ENCODE measurements at places on chromosomes 13 and 19. TPM values are rescaled to one million over a fixed set of nuclear protein-coding genes. Genes with fewer than 3 reads are reported as not detected.
A peak's percentile ranks its signal among the peaks of the same experiment; 100 is the strongest.

The SIGLEC12 gene
- total RNA-seq, result not detected

- no peaks in the 10 kb centered on the region for H3K27me3 ChIP-seq
- H3K4me1 ChIP-seq, result peaks cover 20% of the 10 kb centered on the region
- no peak overlapping the region for H3K4me3 ChIP-seq
These were observed 2.5 kb downstream of the NUDT15 start for GRCh38 chr13:48040049-48040448.

DNA sequence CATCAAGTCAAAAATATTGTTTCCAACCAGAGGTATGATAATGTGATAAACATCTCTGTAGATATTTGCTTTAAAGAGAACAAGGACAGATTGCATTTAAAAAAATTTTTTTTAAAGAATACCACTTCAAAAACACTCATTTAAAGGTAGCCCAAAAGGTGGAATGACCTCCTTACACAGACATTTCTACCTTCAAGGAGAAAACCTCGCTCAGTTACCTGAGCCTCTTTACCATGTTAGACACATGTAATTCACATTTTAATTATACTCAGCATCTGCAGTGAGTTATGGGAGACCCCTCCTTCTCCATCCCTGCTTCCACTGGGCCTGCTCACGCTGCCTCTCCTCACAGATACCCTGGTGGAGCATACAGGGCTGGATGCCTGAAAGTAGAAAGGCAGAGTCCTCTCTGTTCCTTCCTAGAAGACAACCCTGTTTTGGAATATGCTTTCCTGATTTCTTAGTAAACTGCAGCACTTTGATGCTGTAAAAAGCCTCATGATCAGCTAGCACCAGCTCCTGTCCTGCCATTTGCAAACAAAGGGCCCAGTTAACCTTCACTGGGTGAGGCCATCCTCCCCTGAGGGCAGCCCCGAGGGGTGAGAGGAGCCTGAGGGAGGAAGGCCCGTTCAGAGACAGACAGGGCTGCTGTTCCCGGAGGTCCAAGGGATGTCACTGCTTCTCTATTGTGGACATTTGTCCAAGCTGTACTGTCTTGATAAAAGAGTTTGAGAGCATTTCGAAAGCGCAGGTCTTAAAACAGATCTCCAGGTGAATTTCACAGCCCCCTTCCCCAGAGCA is 117.8 kb downstream of the IRS2 start:
- no peak for DNase-seq
- no peaks in the 10 kb centered on the region for H3K27me3 ChIP-seq
- no peak overlapping the region for H3K27ac ChIP-seq
- no peaks in the 10 kb centered on the region for H3K36me3 ChIP-seq
- H3K4me1 ChIP-seq, result peaks cover 6% of the 10 kb centered on the region
- H3K4me3 ChIP-seq, result no peak overlapping the region

DNA sequence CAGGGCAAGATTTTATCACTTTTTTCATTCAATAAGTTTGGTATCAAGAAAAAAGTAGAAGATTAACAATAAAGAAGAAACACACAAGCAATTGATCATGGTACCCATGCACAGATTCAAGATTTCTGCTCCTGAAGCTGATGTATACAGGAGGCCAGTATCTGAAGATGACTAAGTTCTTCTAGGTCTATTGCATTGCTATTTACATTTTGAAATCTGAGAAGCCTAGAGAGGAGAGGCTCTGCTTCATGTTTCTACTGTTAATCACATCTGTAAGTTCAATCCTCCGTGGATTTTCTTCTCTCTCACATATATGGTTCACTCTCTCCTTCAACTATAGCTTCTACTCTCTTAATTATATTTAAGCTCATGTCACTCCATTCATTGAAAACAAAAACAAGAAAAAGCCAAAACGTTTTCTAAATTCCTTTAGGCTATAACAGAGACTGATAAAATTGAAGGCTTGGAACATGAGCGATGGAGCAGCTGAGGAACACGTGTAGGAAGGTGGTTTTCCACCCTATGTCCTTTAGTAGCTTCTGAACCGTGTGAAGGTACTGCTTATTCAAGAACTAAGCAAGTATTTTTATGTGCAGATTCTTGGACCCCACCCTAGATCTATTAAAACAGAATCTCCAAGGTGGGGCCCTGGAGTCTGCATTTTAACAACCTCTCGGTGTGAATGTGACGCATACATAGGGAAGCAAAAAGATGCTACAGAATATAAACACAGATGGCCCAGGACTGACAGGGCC is 198.2 kb downstream of the EFNB2 start:
- no peak overlapping the region for H3K4me3 ChIP-seq
- H3K27ac ChIP-seq, result no peak overlapping the region
- H3K27me3 ChIP-seq, result no peaks in the 10 kb centered on the region
- H3K36me3 ChIP-seq, result no peaks in the 10 kb centered on the region
- no peaks in the 10 kb centered on the region for H3K4me1 ChIP-seq

DNA sequence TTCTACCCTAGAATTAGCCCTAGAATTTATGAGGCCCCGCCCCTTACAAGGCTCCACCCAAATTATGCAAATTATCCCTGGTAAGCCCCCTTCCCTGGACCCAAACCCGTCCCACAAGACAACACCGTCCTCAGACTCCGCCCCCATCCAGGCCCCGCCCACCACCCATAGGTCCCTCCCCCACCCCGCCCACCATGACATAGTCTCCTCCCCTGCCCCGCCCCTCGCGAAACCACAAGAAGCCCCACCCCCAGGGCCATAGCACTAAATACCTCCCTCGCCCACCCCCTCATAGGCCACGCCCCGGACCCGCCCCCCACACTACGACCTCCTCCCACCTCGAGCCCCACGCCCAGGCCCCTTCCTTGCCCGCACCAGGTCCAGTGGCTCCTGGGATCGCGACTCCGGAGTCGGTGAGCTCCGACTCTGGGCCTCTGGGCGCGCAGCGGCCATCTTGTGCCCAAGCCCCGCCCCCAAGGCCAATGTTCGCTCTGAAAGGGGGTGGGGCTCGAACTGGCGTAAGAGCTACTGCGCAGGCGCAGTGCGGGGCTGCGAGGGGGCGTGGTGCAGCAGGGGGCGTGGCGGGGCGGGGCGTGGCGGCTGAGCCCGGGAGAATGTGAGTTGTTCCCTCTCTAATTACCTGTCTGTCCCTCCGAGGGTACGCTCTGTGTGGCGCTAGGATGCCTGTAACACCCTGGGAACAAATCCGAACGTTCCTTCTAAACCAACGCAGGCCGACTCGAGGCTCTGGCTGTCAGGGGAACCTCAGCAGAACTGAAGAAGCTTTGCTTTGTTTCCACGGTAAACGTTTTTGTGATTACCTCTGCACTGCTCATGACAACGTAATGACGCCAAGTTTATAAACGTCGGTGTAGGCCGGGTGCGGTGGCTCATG is at the start of gene ZNF784:
ZNF784 (minus strand) TSS at position 458 of the 895 bp plus-strand sequence; CDS start at position 453, 5 bp downstream.
- no peaks in the 10 kb centered on the region for H3K4me1 ChIP-seq
- peak within 1 kb of the TSS; percentile 73 for H3K4me3 ChIP-seq
- no peaks in the 10 kb centered on the region for H3K36me3 ChIP-seq
- H3K27me3 ChIP-seq, result no peaks in the 10 kb centered on the region

Measured in astrocyte (in vitro differentiated cells and primary cell).